ENCODE measurements at places on chromosomes 12 and 14.

GRCh38 chr14:63174760-63175191, 29.5 kb upstream of the RHOJ start:
- no peak for DNase-seq

DNA sequence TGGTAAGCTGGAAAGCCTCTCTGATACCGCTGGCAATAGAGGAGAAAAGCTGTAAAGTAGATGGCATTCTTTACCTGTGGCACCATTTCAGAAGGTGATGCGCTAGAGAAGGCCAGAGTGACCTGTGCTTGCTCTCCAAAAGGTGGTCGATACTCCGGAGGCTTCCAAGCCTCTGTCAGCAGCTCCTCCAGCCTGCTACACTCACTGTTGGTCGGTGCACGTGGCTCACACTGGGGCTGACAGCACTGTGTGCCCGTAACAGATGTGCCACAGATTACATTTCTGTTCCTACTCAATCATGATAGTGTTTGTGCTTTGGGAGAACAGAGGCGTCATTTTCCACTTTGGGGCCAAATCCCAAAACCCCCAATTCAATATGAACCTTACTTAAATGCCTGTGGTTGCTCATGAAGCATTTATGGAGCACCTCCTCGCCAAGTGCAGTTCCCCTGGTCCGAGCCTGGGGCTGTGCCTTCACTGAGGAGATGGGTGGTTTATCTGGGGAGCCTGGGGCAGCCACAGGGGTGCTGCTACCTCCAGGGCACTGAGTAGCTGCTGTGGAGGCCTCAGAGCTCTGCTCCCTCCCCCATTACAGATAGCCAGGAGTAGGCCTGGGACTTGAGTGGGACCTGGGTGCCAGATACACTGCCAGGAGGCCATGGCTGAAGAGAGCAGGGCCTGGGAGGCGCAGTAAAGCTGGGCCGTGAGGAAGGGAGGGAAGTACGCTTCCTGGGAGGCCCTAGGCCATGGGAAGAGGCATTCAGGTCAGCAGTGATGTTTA, 26.8 kb downstream of the CCNK start:
- peak; percentile 52 for DNase-seq

- DNase-seq, result no peak
These were observed 19.7 kb downstream of the PTPN21 start for GRCh38 chr14:88535149-88535548.

DNA sequence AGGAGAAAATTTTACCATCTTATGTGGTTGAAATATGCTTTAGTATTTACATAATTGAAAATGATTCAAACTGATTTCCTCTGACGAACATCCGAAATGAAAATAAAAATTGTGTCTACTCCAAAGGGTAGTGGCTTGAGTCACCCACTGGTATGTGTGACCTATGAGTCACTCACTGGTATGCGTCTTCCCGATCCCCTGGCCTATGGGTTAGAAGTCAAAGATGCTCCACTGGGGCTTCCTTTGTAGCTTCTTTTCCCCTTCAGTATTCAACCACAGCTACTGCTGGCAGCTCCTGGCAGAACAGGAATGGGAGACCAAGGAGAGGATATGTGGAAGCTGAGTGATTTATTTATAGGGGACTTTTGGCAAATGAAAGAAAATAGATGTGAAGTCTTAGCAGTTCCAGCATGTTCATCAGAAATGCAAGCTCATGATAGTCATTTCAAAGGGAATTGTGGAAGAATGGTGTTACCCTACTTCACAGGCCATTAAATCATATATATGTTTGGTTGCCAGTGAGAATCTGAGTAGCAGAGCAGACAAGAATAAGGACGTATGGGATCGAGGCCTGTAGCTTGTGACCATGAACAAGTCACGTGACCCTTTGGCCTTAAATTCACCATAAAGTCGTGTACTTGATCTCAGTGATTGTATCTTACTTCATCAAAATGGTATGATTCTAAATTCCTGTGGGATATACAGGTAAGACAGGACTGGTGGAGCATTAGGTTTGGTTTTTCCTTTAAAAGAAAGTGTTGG, 108.3 kb downstream of the CRADD start:
- no peak for DNase-seq

- no peak for DNase-seq
These were observed 269.7 kb downstream of the RAD51B start for GRCh38 chr14:68089146-68089731.

GRCh38 chr12:6104027-6104426, 20.4 kb downstream of the VWF start:
- DNase-seq, result no peak

GRCh38 chr14:85090681-85091080, 439.3 kb upstream of the FLRT2 start:
- no peak for DNase-seq

DNA sequence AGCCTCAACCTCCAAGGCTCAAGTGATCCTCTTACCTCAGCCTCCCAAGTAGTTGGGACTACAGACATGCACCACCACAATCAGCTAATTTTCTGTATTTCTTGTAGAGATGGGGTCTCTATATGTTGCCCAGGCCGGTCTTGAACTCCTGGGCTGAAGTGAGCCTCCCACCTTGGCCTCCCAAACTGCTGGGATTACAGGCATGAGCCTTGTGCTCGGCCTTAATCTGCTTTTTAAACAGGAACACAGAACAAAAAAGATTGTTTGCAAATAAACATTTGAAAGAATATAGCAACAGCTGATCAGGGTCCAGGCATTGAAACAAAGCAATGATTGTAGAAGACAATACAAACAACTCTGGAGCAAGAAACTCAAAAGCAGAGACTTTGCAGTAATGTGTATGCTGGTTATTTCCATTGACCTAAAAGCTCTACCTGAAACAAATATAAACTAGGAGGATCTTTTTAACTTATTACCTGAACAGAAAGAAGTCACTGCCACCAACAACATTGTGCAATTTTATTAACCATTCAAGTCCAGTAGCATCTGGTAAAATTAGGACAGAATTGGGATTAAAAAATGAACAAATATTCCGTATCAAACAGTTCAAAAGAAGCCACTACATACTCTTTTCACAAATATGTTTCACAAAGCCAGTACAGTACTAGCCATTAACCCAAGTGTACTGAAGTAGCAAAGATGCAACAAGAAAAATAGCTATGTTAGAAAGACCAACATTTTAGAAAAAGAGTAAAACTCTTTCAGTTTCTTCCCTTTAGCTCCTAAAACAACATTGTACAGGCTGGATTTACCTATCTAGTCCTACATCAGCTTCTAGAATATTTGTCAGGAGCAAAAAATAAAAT, 14.2 kb downstream of the AMN1 start:
- no peak for DNase-seq

GRCh38 chr12:64526859-64527258, 74.9 kb downstream of the TBK1 start:
- no peak for DNase-seq

DNA sequence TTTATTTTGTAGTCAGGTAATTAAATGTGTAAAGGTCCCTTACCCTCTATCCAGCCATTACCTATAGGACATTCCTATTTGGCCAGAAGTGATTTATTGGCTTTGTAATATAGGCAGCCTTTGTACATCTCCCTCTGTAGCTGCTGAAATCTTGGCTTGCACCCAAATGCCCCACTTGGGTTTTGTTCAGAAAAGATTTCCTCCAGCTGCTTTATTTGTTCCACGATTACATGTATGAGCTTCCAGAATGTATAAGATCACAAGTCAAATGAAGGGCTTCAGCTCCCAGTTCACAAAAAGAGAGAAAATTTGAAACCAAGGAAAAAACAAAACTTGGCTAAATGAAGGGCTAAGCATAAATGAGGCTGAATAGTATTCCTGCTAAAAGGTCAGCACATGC, 103.4 kb downstream of the EFCAB11 start:
- no peak for DNase-seq

DNA sequence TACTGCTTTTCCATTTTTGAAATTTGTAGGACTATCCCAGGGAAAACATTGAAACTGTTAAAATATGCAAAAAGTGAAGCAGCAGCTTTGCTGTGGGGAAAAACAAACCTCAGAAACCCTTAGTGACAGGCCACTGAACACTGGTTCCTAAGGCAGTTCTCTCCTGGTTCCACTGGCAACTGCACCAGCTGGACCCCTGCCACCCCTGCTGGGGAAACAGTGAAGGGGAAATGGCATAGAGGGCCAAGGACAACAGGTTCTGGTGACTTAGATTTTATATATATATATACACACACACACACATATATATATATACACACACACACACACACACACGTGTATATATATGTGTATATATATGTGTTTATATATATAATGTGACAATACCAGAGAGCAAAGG, 16.2 kb upstream of the KRT7 start:
- DNase-seq, result no peak

- no peak for DNase-seq
These were observed 53.7 kb downstream of the FBXL14 start for GRCh38 chr12:1540690-1541089.

DNA sequence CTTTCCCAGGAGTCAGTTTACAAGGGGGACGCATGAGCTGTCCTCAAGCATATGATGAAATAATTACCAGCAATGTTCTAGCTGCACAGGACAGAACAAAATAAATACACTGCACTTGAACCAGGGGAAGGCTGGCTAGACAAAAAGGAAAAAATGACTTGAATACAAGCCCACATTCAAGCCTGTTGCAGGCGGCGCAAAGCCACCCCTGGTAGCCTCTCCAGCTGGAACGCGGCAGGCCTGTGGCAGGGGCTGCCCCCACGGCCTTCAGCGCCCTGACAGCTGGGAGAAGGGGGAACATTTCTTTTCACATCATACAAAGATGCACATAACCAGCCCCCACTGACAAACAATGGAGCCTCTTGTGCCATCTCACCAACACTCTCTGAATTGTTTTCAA, 57.1 kb downstream of the TRAFD1 start:
- DNase-seq, result no peak

- DNase-seq, result no peak
These were observed 14.6 kb downstream of the SPTB start for GRCh38 chr14:64865109-64865508.

DNA sequence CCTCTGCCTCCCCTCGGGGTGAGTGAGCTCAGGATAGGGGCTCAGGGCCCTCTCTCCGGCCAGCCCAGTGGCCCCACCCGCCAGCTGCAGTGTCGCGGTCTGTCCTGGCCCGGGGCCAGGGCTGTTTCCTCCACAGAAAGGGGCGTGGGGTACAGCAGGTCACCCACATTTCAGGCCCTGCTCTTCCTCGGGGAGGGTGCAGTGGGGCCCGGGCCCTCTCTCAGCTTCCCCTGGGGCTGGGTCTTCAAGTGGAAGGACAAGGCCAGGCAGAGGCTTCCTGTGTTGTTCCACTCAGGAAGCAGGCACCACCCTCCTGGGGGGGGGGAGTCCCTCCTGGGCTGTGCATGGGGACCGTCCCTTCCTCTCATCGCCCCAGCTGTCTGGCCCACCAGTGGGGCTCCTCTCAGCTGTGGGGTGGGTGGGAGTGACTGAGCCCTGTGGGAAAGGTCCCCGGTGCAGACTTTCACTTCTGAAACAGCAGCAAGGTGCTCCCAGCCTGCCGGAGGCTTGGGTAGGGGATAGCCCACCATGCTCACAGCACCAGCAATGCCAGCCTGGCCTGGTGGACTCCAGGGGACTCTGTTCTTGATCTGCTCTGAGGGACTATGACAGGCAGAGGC, 3.7 kb downstream of the GPR132 start:
- peak; percentile 82 for DNase-seq

- DNase-seq, result no peak
These were observed 39.6 kb upstream of the CCDC198 start for GRCh38 chr14:57533214-57533613.

- DNase-seq, result no peak
These were observed 23.7 kb upstream of the OSBPL8 start for GRCh38 chr12:76583301-76583700.

GRCh38 chr14:104390221-104390931, 189.2 kb upstream of the C14orf180 start:
- DNase-seq, result no peak

- DNase-seq, result no peak
These were observed 456.7 kb upstream of the SEL1L start for GRCh38 chr14:81990312-81990761.

GRCh38 chr12:2958432-2959191, 585 bp upstream of the TEAD4 start:
- DNase-seq, result no peak

GRCh38 chr14:50229681-50230080, 1.7 kb downstream of the SOS2 start:
- no peak for DNase-seq

GRCh38 chr14:78440356-78440894, 270.3 kb downstream of the NRXN3 start:
- DNase-seq, result no peak

- no peak for DNase-seq
These were observed 9.0 kb downstream of the LPAR5 start for GRCh38 chr12:6626654-6627283.

Measured in vagina (tissue), 2 donors.